Ascending aorta (tissue), 2 donors: ENCODE measurements at places on chromosomes 7 and 10.

DNA sequence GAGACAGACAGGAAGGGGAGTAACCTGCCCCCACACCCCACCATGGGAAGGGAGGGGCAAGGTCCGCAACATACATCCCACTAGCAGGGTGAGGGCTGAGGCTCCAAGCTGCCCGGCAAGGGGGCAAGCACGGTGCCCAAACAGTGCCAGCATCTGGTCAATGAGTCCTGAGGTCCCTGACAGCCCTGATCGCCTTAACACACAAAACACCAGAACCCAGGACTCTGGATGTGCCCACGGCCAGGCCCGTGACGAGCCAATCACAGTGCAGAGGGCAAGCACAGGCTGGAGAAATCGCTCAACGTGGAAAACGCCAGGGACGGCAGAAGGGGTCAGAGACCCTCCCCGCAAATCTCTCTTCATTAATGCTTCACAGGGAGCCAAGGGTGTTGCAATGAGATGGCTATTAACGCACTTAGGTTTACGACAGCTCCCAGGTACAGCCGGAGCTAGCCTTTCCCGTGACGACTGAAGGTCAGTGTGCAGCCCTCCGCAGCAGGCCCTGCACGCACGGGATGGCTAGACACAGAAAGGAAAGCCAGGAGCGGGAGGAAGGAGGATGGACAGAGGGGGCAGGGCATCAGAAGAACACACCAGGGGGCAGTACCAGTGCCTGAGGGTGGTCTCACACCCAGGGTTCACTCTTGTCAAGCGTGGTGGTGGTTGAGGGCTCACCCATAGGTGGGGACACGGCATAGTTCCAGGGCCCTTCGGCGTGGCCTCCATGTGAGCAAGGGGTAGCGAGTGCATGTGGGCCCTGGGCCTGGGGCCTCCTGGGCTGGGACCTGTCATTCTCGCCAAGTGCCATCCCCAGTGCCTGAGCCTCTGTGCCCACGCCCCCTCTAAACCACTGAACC is 220.5 kb downstream of the MAD1L1 start:
- H3K4me3 ChIP-seq, result no peak overlapping the region
- DNase-seq, result peak; percentile 58
- H3K27ac ChIP-seq, result no peak overlapping the region

GRCh38 chr7:12032146-12032545 is 178.9 kb upstream of the TMEM106B start:
- H3K27ac ChIP-seq, result no peak overlapping the region
- H3K4me3 ChIP-seq, result no peak overlapping the region

GRCh38 chr10:101889256-101890210 is 45.9 kb upstream of the KCNIP2 start:
- no peak for DNase-seq
- H3K4me3 ChIP-seq, result no peak overlapping the region
- H3K36me3 ChIP-seq, result no peaks in the 10 kb centered on the region
- no peak overlapping the region for H3K27ac ChIP-seq
- H3K27me3 ChIP-seq, result no peaks in the 10 kb centered on the region
- H3K4me1 ChIP-seq, result no peaks in the 10 kb centered on the region

DNA sequence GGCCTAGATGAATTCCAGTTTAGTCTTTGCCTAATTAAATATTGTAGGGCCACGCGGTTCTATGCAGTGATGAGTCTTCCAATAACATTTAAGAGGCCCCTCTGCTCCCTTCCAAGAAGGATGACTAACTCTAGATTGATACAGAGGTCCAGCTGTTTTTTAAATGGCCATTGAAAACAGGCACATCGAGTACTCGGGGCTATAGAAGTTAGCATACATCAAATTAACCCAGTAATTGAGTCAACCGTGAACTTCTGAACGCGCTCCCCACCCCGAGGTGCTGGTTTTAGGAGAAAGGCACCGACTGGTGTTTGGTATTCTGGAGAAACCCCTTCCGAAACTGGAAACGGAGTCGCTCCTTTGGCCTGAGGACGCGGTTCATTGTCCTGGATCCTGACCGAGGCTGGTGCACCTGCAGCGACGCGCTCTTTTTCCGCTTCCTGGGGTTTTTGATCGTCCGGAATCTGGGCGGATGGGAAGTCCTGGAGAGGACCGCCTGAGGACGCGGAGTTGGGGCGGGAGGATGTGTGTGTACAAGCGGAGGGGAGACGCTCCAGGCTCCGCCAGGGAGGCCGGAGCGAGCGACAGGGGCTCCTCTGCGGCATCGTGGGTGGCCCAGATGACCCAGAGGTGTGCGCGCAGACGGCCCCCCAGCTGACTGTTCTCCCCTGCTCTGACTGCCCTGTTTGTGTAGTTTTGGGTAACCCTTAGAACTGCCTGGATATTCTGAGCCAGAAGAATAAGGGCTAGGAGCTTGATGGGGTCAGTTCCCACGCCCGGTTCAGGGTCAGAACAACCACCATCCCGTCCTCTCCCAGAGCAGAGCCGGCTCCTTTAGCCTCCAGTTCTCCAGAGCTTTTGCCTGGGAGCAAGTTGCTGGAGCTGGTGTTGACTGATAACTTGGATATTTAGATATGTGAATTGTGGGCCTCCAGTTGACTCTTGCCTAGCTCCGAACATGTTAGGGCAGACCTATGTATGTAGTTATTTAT is 711 bp downstream of the FAM221A start:
- peaks cover 5% of the 10 kb centered on the region for H3K4me1 ChIP-seq
- peak; percentile 77 for DNase-seq
- H3K4me3 ChIP-seq, result peak overlapping the region; percentile 84
- H3K36me3 ChIP-seq, result no peaks in the 10 kb centered on the region

DNA sequence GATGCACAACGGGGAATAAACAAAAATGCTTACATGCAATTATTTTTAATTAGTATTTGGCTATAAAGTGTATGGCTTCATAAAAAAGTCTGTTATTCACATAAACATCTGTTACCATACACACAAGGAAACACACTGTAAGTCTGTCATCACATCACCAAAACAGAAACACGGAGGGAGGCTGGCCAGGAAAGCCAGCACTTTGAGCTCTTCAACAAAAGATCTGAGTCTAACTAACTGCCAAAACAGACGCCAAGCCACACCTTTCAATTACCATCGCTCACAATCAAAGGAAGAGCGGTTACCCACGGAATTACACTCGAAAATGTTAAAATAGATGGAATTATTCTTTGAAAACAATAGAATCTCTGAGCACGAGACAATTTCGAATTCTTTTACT is 49.2 kb upstream of the MGMT start:
- H3K4me1 ChIP-seq, result no peaks in the 10 kb centered on the region
- no peaks in the 10 kb centered on the region for H3K36me3 ChIP-seq
- H3K4me3 ChIP-seq, result no peak overlapping the region
- no peak overlapping the region for H3K27ac ChIP-seq
- H3K27me3 ChIP-seq, result no peaks in the 10 kb centered on the region
- DNase-seq, result no peak

GRCh38 chr7:36719083-36719632 is 5.1 kb downstream of the AOAH start:
- no peaks in the 10 kb centered on the region for H3K27me3 ChIP-seq
- DNase-seq, result no peak
- no peaks in the 10 kb centered on the region for H3K36me3 ChIP-seq
- H3K4me1 ChIP-seq, result no peaks in the 10 kb centered on the region
